ENCODE measurements at places on chromosomes 1 and 21. TPM values are rescaled to one million over a fixed set of nuclear protein-coding genes. Genes with fewer than 3 reads are reported as not detected.

The PRRX1 gene
- total RNA-seq: not detected

The EXO1 gene
- 55.3 TPM for total RNA-seq

The SYNC gene
- not detected for total RNA-seq

The ERG gene
- not detected for total RNA-seq

The SIM2 gene
- 0.94 TPM for total RNA-seq

The PTPRU gene
- total RNA-seq: 0.38 TPM

The DIO1 gene
- not detected for total RNA-seq

The PTPN7 gene
- total RNA-seq: 119 TPM

The SMIM1 gene
- total RNA-seq: 2.0 TPM
